ENCODE measurements at places on chromosomes 3 and 15. TPM values are rescaled to one million over a fixed set of nuclear protein-coding genes. Genes with fewer than 3 reads are reported as not detected.

The MYZAP gene
- 1.6 TPM for total RNA-seq

The NCKIPSD gene
- 6.1 TPM for total RNA-seq

The ANKRD63 gene
- not detected for total RNA-seq

The SERINC4 gene
- total RNA-seq, result 0.10 TPM

The CPNE9 gene
- 0.10 TPM for total RNA-seq

The FSD2 gene
- total RNA-seq, result not detected

The SYNPR gene
- not detected for total RNA-seq

The CPLX3 gene
- not detected for total RNA-seq

The POLQ gene
- total RNA-seq, result 6.3 TPM

The SMAD6 gene
- total RNA-seq, result 25.4 TPM

The PAK6 gene
- total RNA-seq, result 0.87 TPM

The PIGZ gene
- total RNA-seq, result 1.6 TPM

The CACNA2D2 gene
- 0.58 TPM for total RNA-seq

The RHO gene
- not detected for total RNA-seq

The WHAMM gene
- 6.6 TPM for total RNA-seq

The TM4SF18 gene
- total RNA-seq, result 27.6 TPM

The SCG5 gene
- 2.5 TPM for total RNA-seq

The ZIC1 gene
- 0.07 TPM for total RNA-seq

The ZNF770 gene
- 17.7 TPM for total RNA-seq

The NPAP1 gene
- not detected for total RNA-seq

The ANKUB1 gene
- not detected for total RNA-seq

The GHRL gene
- total RNA-seq, result not detected

The IL20RB gene
- total RNA-seq, result 0.76 TPM

The ATP10A gene
- total RNA-seq, result 8.2 TPM

The FNDC3B gene
- 30.4 TPM for total RNA-seq

The DNAH12 gene
- 0.02 TPM for total RNA-seq

The FAM174B gene
- total RNA-seq, result 9.6 TPM

The SNAP23 gene
- total RNA-seq, result 42.0 TPM

The GOLGA6L25 gene
- not detected for total RNA-seq

The TTC21A gene
- total RNA-seq, result 1.5 TPM

The CTDSPL2 gene
- total RNA-seq, result 15.3 TPM

The GREM1 gene
- 8.2 TPM for total RNA-seq

The ARRDC4 gene
- total RNA-seq, result 0.23 TPM

The CFAP92 gene
- total RNA-seq, result not detected

The CLRN1 gene
- total RNA-seq, result not detected

The CD86 gene
- not detected for total RNA-seq

The ZPLD1 gene
- total RNA-seq, result 0.08 TPM

The GP5 gene
- not detected for total RNA-seq

The GOLGA8O gene
- total RNA-seq, result 0.13 TPM

The MUC20 gene
- 0.51 TPM for total RNA-seq

The VIPR1 gene
- 0.90 TPM for total RNA-seq

The C2CD4A gene
- total RNA-seq, result not detected

The POLR2H gene
- total RNA-seq, result 75.2 TPM

The FAM98B gene
- total RNA-seq, result 4.9 TPM

The RASSF1 gene
- 15.6 TPM for total RNA-seq

The THSD4 gene
- 21.4 TPM for total RNA-seq

The KATNBL1 gene
- 33.1 TPM for total RNA-seq

The GORASP1 gene
- 26.0 TPM for total RNA-seq

The XIRP1 gene
- total RNA-seq, result 0.04 TPM

The ADAMTSL3 gene
- 0.25 TPM for total RNA-seq

The IL5RA gene
- total RNA-seq, result not detected

The PPP2R3A gene
- total RNA-seq, result 4.5 TPM

The KCNAB1 gene
- not detected for total RNA-seq

The CHL1 gene
- total RNA-seq, result not detected

The TRH gene
- total RNA-seq, result not detected

The TGM4 gene
- not detected for total RNA-seq

The TMEM108 gene
- not detected for total RNA-seq

All from A549 treated with RU486 at 1 μM for 4 hours (cell line).